Right lung (tissue), 10 donors: ENCODE measurements at places on chromosomes 7 and 10. TPM values are rescaled to one million over a fixed set of nuclear protein-coding genes. Genes with fewer than 3 reads are reported as not detected.

DNA sequence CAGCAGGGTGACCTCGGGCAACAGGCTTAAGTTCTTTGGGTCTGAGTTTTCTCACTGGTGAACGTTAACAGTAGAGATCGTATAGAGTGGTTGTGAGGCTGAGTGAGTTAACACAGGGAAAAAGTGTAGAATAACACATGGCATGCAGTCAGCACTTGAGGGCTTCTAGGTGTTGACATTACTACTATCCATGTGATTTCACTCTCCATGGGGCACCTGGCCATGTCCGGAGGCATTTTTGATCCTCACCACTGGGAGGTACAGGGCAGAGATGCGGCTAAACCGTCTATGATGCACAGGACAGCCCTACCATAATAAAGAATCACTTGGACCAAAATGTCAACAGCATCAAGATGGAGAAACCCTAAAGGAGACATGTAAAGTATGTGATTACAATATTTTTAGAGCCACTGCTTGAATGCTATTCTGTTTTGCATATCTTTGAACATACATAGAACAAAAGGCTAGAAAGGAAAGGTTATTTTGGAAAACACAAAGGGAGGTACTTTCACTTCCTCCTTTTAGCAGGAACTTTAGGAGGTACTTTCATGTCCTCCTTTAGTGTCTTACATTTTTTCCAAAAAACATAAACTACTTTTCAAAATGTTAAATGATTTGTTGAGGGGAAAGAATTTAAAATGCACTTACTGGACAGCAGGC lies 44.3 kb downstream of the NOD1 start:
- DNase-seq: no peak

- no peak for DNase-seq
Observed at GRCh38 chr7:39102234-39102633, 124.5 kb downstream of the POU6F2 start.

GRCh38 chr10:50469778-50470193 lies 154.0 kb downstream of the SGMS1 start:
- no peak for DNase-seq

DNA sequence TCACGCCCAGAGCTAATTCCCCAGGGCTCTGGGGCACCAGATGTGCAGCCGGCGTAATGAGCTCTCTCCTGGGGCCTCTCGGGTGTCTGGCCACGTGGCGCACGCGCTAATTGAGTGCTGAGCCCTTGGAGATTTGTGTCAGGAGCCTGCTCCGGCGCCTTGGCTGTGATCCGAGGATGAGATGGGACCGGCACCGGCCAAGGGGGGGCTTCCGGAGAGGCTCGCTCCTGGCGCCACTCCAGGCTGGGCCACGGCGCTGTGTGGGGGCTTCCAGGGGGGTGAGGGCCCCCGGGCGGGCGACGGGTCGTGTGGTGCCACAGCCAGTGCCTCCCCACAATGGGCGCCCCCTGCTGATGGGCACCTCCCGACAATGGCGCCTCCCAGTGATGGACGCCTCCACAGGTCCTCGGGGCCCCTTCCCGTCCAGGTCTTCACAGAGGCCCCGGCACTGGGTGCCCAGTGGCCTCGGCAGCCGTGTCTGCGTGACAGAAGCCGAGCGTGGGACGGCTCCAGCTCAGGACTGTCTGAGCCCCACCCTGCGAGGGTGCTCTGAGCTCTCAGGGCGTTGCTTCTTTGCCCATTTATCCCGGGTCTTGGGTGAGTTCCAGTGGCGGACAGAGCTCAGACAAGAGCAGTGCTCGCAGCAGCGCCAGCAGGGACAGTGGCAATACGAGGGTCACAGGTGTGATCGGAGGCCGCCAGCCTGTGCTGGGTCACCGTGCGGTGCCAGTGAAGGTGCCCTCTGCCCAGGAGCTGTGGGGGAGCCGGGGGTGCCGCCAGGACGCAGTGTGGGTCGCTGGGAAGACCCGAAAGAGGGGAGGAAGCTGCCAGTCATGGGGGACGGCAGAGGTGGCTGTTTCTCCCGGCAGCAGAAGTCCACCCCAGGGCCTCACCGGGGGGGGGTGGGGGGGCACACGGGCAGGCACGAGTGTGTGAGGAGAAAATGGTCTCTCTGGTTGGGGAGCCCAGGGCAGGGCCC lies 8.2 kb upstream of the NKX6-2 start:
- DNase-seq: no peak

- DNase-seq: peak; percentile 39
Observed at GRCh38 chr10:22713853-22714478, 412 bp downstream of the PIP4K2A start.

DNA sequence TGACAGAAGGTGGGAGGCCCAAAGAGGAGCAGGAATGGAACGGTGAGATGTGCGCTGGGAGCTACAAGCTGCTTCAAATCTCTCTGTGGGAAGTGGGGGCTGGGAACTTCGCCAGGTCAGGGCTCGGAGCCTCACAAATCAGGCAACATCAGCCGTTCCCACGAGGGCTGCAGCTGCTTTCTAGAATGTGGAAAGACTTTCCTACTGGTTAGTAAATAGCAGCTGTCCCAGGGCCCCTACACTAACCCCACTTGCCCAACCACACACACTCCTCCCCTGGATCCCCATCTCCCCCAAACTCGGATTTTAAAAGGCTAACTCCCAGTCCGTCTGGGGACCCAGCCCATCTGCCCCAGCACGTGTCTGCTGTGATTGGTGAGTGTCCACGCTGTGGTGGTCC lies 40.6 kb upstream of the PITRM1 start:
- no peak for DNase-seq

- no peak for DNase-seq
Observed at GRCh38 chr7:99073839-99074446, 70.0 kb downstream of the SMURF1 start.

GRCh38 chr10:103778358-103779139 lies 76.8 kb downstream of the SH3PXD2A start:
- DNase-seq: no peak

GRCh38 chr10:76925636-76926405 lies 711.8 kb downstream of the KCNMA1 start:
- no peak for DNase-seq

- DNase-seq: no peak
Observed at GRCh38 chr10:62249957-62250356, 18.7 kb downstream of the RTKN2 start.

DNA sequence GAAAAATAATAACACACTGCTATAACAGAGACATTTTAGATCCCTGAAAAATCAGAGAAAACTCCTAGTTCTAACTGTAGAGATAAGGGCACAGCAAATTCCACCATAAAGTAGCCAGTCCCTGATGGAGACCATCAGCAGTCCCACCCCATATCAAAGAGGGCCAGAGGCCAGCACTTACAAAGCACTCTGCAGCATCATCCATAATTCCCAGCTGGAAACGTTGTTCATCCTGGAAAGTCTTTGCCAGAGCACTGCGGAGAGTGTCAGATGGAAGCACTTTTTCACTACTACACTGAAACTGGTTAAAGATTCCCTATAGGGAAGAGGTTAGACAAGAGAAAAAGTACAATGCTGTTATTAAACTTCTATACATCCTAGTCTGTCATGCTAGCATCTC lies 45.8 kb downstream of the USP54 start:
- DNase-seq: no peak

GRCh38 chr7:22909917-22910316 lies 87.3 kb upstream of the TOMM7 start:
- DNase-seq: no peak

DNA sequence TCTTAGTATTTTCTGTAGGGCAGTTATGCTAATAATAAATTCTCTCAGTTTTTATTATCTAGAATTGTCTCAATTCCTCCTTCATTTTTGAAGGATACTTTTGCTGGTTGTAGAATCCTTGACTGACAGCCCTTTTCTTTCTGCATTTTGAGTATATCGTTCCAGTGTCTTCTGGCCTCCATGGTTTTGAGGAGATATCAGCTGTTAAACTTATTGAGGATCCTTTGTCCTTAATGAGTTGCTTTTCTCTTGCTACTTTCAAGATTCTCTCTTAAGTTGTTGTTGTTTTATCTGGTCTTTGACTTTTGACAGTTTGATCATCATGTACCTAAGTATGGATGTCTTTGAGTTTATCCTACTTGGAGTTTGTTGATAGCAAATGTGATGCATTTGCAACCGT lies 8.9 kb upstream of the GJC3 start:
- no peak for DNase-seq

GRCh38 chr7:42959549-42959948 lies 27.4 kb downstream of the MRPL32 start:
- no peak for DNase-seq

DNA sequence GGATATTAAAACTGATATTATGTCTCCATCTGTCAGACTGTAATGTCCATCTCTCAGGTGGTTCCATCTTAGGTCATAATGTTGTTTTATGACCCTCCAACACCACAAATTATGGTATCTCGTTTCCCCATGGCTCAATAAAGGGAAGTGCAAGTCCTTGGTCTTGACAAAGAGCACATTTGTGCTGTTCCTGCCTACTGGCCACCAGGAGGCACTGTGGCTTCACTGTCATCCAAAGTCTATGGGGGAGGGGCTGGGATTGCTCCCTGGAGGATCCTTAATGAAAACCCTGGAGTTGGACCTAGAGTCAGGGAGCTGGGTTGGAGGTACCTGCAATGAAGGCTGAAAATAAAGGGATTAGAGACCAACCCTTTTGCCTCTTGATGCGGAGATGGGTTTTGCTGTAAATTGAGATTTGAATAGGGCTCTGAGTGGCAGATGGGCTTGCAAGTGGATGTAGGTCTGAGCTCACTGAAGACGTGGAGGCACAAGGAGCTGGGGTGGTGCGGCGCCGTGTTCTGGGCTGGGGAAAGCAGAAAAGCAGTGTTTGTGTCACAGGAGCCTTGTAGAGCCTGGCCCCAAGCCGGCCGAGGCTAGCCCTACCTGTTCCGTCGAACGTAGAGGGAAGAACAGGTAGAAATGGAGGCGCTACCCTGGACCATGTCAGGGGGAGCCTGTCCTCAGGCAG lies 180.5 kb upstream of the PRSS58 start:
- no peak for DNase-seq

- DNase-seq: no peak
Observed at GRCh38 chr10:11161910-11162309, 144.2 kb downstream of the CELF2 start.

GRCh38 chr7:77246026-77246640 lies 46.5 kb upstream of the FGL2 start:
- DNase-seq: no peak

DNA sequence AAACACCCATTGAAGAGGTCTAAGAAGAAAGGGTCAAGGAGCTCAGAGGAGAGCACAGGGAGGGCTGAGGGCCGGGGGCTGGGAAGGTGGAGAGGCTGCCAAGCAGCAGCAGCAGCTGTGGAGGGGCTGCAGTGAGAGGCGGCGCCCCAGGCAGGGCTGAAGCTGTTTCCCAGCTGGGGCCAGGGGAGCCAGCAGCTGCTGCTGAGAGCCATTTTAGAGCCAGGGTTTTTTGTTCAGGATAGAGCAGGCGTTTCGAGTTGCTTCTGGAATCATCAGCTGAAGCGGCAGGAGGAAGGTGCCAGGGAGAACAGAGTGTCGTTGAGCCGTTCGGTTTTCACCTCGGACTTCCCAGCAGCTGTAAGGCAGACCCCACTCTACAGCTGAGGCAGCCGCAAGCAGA lies 62.7 kb downstream of the LANCL2 start:
- peak; percentile 32 for DNase-seq

DNA sequence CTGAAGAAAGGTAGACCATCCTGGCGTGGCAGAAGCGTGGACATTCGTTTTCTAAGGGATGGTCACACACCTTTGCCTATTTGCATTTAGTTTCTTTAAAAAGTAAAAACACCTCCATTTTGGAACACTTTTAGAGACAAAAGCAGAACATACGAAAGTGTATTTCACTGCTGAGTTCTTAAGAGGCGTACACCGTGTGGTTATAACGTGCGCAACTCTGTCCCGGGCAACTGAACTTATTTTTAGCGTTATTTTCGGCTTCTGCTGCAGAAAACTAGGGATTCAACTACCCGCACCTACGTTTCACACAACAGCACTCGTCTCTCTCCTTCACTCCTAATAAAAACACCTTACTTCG lies 557 bp upstream of the LSM8 start:
- no peak for DNase-seq

DNA sequence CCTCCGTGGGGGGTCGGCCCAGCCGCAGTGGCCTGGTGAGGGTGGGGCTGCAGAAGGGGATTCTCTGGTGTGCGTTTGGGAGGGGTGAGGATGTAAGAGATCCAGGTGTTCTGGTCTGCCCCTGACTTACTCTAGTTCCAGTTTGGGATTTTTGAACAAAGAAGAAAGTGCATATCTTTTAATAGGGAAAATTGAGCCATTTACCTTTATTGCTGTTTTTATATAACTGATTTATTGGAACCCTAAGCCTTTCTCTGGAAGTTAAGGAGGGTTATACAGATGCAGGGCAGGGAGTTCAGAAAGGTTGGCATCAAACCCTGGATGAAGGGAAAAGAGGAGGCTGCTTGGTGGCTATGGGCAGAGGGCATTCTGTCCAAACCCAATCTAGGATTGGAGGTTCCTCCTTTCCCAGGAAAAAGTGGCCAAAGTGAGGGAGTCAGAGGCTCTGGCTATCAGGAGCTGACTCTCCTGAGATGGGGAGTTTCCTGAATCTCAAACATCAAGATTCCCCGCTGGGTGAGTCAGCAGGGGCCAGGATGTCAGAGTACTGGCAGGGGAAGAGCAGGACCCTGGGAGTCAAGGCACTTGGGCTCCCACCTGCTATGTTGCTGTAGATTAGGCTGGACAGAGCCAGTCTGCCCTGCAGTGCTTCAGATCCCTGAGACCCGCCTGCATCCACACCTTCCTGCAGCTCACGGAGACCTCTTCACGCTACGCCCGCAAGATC lies 67.5 kb downstream of the CLIP2 start:
- DNase-seq: no peak

GRCh38 chr10:117610321-117610720 lies 67.8 kb downstream of the EMX2 start:
- DNase-seq: no peak

SPAM1 gene
- not detected for polyA plus RNA-seq

SLC39A12 gene
- polyA plus RNA-seq: not detected

WDR86 gene
- 19.5 TPM for polyA plus RNA-seq

ADAM8 gene
- polyA plus RNA-seq: 2.4 TPM

UROS gene
- polyA plus RNA-seq: 70.0 TPM

TNPO3 gene
- polyA plus RNA-seq: 35.7 TPM

UCN3 gene
- 0.96 TPM for polyA plus RNA-seq

GPR146 gene
- 5.1 TPM for polyA plus RNA-seq

ENTPD1 gene
- polyA plus RNA-seq: 24.4 TPM

OR2A5 gene
- polyA plus RNA-seq: 0.05 TPM

TRIM73 gene
- polyA plus RNA-seq: 4.7 TPM

TCAF2 gene
- 4.3 TPM for polyA plus RNA-seq

MYH16 gene
- polyA plus RNA-seq: 0.17 TPM

PGAM2 gene
- 0.26 TPM for polyA plus RNA-seq
